ENCODE measurements at places on chromosomes 1 and 21. TPM values are rescaled to one million over a fixed set of nuclear protein-coding genes. Genes with fewer than 3 reads are reported as not detected.

- no peak for DNase-seq
- no peak overlapping the region for H3K4me3 ChIP-seq
- H3K27me3 ChIP-seq: no peaks in the 10 kb centered on the region
- H3K36me3 ChIP-seq: no peaks in the 10 kb centered on the region
- no peak overlapping the region for H3K27ac ChIP-seq
Measured at GRCh38 chr1:180611016-180611930, 20.5 kb upstream of the XPR1 start.

DNA sequence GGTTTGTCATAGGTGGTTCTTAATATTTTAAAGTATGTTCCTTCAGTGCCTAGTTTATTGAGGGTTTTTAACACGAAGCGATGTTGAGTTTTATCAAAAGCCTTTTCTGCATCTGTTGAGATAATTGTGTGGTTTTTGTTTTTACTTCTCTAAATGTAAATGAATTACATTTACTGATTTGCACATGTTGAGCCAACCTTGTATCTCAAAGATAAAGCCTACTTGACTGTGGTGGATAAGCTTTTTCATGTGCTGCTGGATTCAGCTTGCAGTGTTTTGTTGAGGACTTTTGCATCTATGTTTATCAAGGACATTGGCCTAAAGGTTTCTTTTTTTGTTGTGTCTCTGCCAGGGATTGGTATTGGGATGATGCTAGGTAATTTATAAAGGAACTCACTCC is 142.5 kb downstream of the PRDM2 start:
- no peak overlapping the region for H3K4me3 ChIP-seq
- no peak for DNase-seq
- H3K4me1 ChIP-seq: no peaks in the 10 kb centered on the region
- H3K36me3 ChIP-seq: no peaks in the 10 kb centered on the region

GRCh38 chr1:108075055-108075454 is 110.1 kb upstream of the VAV3 start:
- H3K36me3 ChIP-seq: no peaks in the 10 kb centered on the region
- DNase-seq: no peak
- no peak overlapping the region for H3K4me3 ChIP-seq
- no peak overlapping the region for H3K27ac ChIP-seq
- H3K4me1 ChIP-seq: no peaks in the 10 kb centered on the region
- H3K27me3 ChIP-seq: no peaks in the 10 kb centered on the region

DNA sequence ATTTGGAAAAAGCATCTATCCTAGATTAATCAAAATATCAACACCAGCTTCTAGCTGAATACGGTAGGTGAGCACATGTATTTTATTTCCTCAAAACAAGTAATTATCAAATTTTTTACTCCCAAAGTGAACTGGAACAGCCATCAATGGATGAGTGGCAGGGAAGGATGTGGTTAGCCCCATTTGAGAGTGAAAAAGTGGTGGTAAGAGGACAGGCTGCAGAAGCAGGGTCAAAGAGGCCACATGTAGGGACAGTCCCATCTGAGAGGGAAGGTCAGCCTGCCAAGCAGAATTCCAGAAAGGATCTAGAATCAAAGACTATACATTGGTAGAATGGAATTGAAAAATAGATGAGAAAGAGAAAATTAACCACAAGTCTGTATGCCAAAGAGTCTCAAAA is 163.8 kb downstream of the SMYD3 start:
- no peaks in the 10 kb centered on the region for H3K27me3 ChIP-seq
- H3K27ac ChIP-seq: no peak overlapping the region
- no peak overlapping the region for H3K4me3 ChIP-seq

DNA sequence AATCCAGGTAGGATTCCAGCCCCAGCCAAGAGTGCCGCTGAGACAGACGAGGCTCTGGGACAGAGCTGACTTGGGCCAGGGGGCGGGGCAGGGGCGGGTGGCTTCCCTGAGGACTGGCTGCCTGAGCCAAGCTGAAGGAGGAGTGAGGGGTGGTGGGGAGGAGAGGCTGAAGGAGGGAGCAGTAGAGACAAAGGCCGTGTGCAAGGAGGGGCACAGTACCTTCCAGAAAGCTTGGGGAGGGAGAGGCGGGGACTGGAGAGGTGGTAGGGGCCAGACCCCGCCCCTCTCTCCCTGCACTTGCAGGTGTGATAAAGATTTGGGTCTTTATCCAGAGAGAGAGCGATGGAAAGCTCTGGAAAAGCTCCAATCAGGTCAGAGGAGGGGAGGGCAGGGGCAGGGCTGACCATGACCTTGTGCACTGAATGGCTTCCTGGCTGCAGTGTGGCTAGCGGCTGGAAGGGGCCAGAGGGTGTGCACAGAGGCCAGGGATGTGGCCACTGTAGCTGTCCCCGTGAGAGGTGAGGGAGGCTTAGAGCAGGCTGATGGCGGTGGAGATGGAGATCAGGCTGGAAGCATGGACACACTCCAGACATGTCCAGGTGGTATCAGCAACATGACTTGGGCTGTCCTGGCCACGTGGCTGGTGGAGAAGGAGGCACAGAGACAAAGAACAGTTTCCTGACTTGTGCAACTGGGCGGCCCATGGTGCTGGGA is 6.7 kb upstream of the EPHA8 start:
- H3K27ac ChIP-seq: no peak overlapping the region
- no peak for DNase-seq
- no peaks in the 10 kb centered on the region for H3K27me3 ChIP-seq
- H3K4me3 ChIP-seq: no peak overlapping the region

DNA sequence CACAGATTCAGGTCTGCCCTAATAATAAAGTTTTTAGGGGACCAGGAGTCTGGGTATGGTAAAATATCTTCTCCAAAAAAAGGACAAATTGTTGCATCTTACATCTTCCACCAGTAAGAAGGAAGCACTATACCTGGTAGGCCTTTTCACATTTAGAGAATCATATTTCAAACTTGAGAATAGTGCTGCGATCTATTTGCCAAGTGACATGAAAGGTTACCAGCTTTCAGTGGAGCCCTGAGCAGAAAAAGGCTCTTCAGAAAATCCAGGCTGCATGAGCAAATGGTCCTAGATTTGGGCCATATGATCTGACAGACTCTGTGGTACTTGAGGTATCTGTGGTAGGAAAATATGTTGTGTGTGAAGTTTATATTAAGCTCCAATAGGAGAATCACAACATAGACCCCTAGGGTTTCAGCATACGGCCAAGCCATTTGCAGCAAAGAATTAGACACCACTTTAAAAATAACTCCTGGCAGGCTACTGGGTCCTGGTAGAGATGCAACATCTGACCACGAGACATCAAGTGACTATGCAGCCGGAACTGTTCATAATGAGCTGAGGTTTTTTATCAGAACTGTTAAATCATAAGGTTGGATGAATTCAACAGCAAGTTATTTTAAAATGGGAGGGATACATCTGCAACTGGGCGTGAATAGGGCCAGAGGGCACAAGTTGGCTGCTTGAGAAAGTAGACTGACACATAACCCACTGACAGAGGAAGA is 38.6 kb upstream of the CCDC190 start:
- no peak for DNase-seq
- no peak overlapping the region for H3K27ac ChIP-seq
- H3K36me3 ChIP-seq: no peaks in the 10 kb centered on the region
- H3K4me1 ChIP-seq: no peaks in the 10 kb centered on the region

SYT14 gene
- total RNA-seq: not detected

OR14K1 gene
- total RNA-seq: 0.42 TPM

KDF1 gene
- total RNA-seq: not detected

SOX13 gene
- 40.9 TPM for total RNA-seq

TAS1R1 gene
- not detected for total RNA-seq

CELA3B gene
- 1.0 TPM for total RNA-seq
